ENCODE measurements at places on chromosomes 6 and 20.

- DNase-seq: no peak
These were observed 425.6 kb downstream of the PLCB1 start for GRCh38 chr20:8557711-8558110.

GRCh38 chr20:41029150-41029901 lies 704 bp downstream of the TOP1 start:
- DNase-seq: peak; percentile 43

- DNase-seq: no peak
These were observed 736.9 kb downstream of the QKI start for GRCh38 chr6:164151161-164152120.

DNA sequence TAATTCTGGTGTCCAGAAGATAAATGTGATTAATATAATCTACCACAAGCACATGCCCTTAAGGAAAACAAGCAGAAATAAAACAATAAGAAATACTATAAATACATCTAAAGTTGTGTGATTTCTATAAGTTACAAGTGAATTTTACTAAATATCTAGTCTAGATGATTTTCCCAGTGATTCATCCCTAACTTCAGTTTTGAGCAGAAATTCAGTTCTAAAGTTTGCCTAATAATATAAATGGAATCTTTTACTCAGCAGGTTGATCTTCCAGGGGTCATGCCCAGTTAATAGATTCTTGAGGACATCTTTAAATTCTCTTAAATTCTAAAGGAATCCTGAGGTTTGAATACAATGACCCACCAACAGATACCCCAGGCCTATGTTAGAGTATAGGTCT lies 37.3 kb downstream of the PDE7B start:
- DNase-seq: no peak

DNA sequence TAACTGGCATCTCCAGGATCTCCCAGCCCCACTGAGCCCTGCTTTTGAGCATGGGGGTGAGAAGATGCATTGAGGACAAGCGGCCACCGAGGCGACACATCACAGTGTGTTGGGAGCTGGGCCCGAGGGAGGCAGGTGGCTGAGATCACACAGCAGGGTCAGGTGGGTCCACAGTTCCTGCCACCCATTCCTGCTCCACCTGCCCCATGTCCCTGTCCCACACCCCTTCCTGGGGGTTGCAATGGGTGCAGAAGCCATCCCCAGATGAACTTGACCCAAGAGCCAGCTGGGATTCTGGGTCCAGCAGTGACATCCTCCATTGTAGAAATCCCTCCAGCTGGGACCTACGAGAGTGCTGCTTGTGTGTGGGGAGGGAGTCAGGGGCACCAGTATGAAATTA lies 1.0 kb downstream of the TGM2 start:
- DNase-seq: no peak

- DNase-seq: no peak
These were observed 39.9 kb downstream of the MAP7 start for GRCh38 chr6:136510299-136510698.

- no peak for DNase-seq
These were observed 2.2 kb upstream of the IL20RA start for GRCh38 chr6:137046871-137047412.

DNA sequence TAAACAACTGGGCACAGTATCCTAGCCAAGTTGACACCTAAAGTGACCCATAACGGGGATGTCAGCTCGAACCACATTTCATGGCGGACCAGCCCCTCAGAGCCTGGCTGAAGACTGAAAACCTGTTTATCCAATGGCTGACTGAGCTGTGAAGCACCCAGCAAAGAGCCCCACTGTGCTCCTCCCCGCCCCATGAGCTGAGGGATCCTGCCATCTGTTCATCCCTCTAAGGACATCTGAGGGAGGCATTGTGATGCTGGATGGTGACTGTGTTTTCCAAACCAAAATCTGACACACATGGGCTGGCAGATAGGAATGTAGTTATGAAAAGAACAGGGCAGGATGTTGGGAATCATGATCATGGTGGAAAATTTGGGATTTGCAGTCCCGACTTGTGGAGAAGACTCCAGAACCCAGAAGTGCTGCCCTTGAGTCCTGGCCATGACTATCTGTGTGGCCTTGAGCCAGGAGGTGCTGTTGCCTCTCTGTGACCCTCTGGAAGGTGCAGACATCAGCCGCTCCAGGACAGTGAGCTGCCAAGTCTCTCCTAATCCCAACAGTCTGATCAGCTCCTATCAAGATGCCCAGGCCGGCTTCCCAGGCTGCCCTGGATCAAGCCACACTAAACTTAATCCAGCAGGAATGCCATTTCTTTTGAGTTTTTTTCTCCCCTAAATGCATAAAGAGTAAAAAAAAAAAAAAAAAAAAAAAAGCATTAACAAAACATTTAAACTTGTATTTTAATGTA lies 5.7 kb downstream of the EDN3 start:
- DNase-seq: no peak

- no peak for DNase-seq
These were observed 33.1 kb upstream of the CLIC5 start for GRCh38 chr6:46048646-46049297.

- DNase-seq: no peak
These were observed 214.3 kb upstream of the PLCB4 start for GRCh38 chr20:8854571-8854970.

DNA sequence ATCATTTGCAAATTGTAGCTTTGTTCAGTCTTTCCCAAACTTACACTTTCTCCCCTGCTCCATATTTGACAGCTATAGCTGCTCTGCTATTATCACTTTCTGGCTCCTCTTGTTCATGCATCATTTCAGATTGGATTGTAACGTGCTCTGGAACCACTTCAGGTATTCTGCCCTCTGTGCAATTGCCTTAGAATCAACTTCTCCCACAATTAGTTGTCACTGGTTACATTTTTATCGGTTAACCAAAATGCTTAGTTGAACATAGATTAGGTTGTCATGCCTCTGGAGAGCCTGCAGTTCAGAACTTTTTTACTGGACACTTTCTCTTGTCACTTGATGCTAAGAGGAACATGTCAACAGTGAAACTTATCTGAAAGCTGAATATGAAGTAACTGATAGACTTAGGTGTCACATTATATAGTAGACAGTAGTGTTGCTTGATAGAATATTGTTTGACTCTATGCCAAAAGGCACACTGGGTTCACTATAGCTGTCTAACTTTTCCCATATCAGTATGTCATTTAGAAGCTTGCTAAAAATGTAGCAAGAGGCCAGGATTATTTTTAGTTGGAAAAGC lies 127.7 kb upstream of the PTPRK start:
- no peak for DNase-seq

DNA sequence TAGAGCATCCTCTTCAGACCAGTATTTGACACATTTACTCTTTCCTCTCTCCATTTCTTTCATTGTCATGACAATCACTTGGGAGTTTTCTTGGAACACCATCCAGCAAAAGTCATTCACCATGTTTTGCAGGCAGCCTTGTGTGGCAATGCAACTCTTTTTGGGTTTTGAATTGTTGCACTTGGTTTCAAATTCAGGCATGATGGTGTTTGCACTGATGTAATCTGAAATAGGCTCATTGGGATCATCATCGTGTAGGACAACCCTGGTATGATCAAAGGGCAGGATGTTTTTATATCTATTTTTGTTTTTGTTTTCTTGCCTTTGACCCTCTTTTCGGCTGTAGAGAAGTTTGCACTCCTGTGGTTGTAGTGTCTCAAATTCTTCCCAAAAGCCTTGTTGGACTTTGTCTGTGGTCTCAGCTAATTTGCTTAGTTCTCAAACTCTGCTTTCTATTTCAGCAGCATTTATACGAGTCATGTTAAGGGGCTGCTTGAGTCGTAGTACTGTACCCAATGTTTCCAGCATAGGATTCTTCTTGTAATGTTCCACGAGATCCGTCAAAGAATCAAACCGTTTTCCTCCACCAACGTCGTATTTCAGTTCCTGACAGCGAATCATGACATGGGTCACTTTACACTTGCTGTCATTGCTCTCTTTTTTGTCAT lies 160.8 kb upstream of the TNFAIP3 start:
- DNase-seq: peak; percentile 57

- no peak for DNase-seq
These were observed 359.7 kb downstream of the ARHGAP18 start for GRCh38 chr6:129350278-129350677.

DNA sequence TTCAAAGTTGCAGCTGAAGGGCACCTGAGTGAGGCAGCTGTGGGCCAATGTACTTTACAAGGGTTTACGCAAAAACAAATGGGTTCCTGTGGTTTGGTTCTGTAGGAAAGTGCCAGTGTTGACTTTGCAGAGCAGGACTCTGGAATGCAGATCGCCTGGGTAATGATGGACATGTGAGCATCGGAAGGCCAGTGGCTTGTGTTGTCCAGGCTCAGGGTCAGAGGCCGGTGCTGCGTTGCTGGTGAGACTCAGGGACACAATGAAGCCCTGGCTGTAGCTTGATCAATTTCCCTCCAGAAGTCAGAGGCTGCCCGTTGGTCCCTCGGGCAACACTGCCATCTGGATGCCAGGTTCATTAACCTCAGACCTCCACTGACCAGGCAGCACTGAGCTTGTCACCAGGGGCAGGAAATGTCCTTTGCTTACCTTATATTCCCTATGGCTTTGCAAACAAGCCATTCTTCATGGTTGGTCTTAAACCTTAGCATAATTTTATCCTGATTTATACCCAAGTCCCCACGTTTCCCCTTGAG lies 753.4 kb downstream of the QKI start:
- no peak for DNase-seq

DNA sequence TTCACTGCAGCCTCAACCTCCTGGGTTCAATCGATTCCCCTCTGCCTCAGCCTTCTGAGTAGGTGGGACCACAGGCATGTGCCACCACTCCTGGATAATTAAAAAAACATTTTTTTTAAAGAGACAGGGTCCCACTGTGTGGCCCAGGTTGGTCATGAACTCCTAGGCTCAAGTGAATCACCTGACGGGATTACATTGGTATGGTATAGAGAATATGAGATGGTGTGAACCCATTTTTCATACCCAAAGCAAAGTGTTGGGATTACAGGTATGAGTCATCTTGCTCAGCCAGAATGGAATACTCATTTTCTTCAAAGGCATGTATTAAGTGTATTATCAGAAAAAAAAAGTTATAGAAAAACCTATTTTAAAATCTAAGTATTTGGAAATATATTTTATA lies 114.2 kb downstream of the AHI1 start:
- no peak for DNase-seq

DNA sequence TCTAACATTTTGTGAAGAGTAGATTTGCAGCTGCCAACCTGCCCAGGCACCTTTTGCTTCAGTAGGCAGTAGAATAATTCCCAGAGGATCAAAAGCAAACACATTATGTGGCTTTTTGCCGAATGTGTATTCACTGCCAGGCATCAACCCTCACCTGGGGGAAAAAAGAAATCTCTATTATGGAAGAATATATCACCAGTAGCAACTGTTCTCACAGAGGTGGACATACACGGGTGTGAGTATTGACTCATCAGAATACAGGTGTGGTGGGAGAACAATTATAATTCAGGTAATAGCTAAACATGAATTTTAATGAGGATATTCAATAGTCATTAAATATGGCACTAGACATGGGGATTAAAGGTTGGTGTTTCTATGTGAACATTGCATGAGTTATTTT lies 910.7 kb downstream of the TFAP2A start:
- no peak for DNase-seq

DNA sequence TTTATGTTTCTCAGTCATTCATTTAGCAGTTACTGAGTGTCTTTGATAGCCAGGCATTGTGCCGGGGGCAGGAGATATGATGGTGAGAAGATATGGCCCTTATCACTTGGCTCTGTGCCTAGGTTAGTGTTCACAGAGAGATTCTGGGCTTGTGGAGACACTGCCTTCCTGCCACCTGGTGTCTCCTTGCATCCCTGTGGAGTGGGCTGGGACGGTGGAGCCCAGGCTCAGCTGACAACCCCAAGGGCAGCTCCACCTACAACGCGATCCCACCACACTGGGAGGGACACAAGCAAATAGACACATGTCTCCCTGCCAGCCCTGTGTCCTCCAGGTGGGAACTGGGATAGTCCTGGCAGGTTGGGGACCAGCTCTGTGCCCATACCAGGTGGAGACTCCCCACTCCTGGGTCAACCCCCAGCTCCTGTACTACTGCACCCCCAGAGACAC lies 30.3 kb upstream of the VEGFA start:
- DNase-seq: no peak

- DNase-seq: no peak
These were observed at the start of gene GSTA3 for GRCh38 chr6:52909531-52909930. TSS of gene GSTA3 (minus strand) at chr6:52909698. CDS start at chr6:52905834, 3,864 bp downstream.

DNA sequence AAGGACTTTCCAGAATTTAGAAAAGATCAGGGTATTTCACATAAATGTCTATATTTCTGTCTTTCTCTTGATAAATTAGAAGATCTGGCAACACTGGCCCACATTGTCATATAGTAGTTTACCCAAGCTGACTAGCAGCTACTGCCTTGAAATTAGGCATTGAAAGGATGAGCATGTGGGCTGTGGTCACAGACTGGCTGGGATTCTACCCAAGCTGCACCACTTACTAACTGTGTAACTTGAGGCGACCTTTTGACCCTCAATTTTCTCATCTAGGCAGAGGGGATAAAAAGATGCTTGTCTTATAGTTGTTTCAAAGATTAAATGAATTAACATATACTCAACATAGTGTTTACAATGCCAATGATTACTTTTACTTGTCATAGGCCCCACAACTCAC lies 152.7 kb upstream of the BMP2 start:
- DNase-seq: no peak

DNA sequence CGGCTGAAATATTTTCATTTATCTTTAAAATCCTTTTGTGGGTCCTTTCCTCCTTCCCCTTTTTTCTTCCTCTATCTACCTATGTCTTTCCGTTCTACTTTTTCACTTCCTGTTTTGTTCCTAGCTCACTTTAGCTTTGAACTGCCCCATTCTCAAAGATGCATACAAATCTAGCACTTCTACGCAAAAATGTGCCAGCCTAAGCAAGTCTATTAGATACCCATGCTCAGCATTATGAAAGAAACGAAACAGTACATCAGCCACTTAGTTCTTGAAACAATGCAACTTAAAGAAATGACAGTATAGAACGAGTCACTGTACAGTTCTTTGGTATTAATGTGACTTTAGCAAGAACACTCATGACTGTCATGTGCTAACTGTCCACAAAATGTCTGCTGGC lies 47.3 kb upstream of the MARCKS start:
- peak; percentile 87 for DNase-seq

- DNase-seq: no peak
These were observed 408 bp downstream of the PTCHD4 start for GRCh38 chr6:48110436-48111142.

DNA sequence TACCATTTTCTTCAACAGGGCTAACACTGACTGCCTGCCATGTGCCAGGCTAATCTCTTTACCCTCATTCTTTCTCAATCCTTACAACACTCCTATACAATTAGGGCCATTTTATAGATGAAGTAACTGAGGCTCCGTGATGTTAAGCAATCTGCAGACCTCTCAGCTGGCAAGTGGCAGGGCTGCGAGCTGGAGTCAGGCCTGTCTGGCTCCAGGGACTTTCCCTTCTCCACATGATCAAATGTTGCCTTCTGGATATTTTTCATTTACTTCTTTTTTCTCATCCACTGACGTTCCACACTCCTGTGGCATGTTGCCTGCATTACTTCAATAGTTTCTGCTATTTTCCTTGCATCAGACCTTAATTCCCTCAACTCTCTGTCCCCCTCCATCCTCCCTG lies 55.2 kb upstream of the TAGAP start:
- DNase-seq: peak; percentile 67
